Activated CD4-positive, CD25-positive, alpha-beta regulatory T cell treated with anti-CD3 and anti-CD28 coated beads, Interleukin-2, amount 50 U/mL, for 72 hours (primary cell): ENCODE measurements at places on chromosomes 3 and 15.

GRCh38 chr3:31525532-31525931 is 7.2 kb upstream of the STT3B start:
- DNase-seq = no peak

DNA sequence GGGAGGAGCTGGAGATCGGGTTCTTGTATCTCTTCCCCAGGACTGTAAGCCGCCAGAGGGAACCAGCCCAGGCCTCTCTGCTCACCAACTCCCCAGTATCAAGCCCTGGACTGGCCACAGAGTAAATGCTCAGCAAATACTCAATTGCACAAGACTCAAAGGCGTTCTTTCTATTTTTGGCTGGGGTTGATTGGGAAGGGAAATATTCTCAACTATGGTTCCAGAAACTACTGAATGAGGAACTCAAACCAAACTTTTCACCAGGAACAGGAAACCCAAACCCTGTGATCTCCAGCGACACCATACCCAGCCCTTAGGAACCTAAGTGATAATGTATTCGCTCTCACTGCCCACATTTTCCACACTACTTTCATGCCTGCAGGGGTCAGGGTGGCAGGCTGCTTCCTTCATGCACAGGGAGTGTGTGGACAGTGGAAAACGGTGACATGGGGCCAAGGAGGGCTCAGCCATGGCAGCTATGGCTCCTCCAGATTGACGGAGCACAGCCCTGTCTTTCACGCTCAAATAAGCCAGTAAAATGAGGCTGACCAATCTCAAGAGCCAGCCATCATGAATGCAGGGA is 124.7 kb upstream of the RAD18 start:
- no peak for DNase-seq

GRCh38 chr3:12396471-12396870 is 87.8 kb upstream of the TSEN2 start:
- DNase-seq = no peak

DNA sequence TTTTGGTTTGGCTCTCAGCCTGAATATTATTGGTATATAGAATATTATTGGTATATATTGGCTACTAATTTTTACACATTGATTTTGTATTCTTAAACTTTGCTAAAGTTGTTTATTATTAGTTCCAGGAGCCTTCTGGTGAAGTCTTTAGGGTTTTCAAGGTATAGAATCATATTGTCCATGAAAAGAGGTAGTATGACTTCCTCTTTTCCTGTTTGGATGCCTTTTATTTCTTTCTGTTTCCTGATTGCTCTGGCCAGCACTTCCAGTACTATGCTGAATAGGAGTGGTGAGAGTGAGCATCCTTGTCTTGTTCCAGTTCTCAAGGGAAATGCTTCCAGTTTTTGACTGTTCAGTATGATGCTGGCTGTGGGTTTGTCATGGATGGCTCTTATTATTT is 107.3 kb upstream of the LIPC start:
- no peak for DNase-seq

DNA sequence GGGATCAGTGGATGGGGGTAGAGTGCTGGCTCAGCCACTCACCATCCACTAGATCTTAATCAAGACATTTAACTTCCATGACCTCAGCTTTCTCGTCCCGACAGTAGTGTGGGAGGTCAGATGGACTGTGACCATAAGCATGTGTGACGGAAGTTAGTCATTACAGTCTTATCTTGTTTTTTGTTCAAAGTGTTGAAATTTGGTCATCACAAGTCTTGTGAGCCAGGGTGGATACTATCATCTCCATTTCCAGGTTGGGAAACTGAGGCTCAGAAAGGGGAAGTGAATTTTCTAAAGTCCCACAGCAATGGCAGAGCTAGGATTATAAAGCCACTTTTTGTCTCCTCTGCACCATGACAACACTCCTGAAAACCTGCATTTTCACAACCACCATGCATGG is 32.0 kb upstream of the ITGA11 start:
- DNase-seq = no peak
